ENCODE measurements at places on chromosomes 4 and X. TPM values are rescaled to one million over a fixed set of nuclear protein-coding genes. Genes with fewer than 3 reads are reported as not detected.

GRCh38 chr4:96913441-96914080 is 1073.7 kb downstream of the PDHA2 start:
- no peak for DNase-seq

GRCh38 chr4:137559801-137560200 is 27.5 kb upstream of the PCDH18 start:
- DNase-seq: no peak

STK32B gene
- polyA plus RNA-seq: 5.4 TPM

SRPX2 gene
- polyA plus RNA-seq: 25.2 TPM
